ENCODE measurements at places on chromosomes 1 and 21.

DNA sequence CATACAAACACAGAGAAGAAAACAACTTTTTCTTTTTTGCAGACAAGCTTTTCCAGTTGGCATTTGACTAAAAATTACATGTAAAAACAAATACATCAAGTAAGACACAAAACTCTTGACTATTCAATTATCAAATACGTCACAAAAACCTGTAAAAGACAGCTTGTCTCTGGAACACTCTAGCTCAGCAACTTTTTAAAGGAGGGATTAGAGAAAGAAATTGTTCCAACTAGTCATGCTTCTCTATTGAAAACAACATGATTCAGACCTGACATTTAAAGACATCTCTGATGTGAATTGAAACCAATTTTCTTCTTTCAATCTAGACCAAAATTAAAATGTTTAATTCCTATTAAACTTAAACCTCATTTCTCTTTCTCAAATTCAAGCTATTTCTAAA, 30.3 kb downstream of the SMYD3 start:
- DNase-seq: no peak

DNA sequence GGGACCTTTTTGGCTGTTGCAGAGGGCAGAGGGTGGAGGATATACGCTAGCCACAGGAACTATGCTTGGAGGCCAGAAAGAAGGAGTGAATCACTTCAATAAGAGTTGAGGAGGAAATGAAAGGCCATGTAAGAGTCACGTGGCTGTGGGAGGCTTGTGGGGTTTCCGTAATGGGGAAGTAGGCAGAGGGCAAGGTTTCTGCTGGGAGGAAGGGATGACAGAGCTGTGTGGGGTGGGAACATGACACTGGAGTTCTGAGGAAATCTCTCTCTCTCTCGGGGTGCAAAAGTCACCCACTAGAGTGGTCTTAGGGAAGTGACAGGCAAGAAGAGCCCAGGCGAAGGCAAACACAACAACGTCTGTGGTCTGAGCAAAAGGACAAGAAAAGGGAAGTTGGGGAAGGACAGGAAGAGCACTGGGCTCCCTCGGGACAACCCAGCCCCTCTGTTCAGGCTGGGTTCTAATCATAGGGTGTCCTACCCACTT, 3.9 kb upstream of the CD1C start:
- DNase-seq: no peak

DNA sequence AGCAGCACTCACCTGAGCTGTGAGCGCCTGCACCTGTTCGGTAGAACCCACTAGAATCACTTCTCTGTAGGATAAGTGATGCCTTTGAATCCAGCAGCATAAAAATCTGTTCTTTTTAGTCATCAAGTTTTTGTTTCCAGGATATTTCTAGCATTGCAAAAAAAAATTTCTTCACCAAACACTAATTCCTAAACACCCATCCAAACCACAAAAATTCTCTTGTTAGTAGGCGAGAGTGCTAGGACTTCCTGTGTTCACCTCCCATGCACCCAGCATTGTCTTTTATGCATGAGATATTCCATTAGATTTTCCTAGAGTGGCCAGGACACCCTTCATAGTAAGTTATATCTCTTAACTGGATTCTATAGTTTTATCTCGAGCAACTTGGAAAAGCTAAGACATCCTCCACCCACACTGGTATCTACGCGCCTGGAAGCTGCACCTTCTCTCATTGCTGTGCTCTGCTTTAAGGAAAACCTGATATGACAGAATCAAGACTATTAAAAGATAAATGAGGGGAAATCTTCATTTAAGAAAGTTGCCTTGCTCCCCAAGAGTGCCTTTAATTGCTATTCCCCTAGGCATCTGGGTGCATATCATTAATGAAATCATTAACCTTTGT, 12.3 kb downstream of the SERTAD4 start:
- no peak for DNase-seq

DNA sequence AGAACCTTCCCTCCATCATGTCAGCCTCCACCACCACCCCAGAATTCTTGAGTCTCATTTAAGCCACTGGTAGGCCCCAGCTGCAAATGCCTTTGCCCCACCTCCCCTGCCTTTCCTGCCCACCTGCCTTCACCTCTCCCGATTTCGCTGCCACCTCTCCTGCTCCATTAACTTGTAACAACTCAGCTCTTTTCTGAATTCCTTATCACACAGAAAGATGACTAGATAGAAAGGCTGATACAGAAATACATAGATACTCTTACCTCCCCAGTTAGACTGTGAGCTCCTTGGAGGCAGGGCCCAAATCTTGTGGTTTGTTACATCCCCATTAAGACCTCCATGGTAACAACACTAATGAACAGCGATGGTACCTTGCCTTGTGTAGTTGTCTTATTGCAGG, 69.5 kb downstream of the ATP5PO start:
- DNase-seq: no peak

- DNase-seq: no peak
Observed at GRCh38 chr1:117046781-117047180, 13.3 kb upstream of the TTF2 start.

DNA sequence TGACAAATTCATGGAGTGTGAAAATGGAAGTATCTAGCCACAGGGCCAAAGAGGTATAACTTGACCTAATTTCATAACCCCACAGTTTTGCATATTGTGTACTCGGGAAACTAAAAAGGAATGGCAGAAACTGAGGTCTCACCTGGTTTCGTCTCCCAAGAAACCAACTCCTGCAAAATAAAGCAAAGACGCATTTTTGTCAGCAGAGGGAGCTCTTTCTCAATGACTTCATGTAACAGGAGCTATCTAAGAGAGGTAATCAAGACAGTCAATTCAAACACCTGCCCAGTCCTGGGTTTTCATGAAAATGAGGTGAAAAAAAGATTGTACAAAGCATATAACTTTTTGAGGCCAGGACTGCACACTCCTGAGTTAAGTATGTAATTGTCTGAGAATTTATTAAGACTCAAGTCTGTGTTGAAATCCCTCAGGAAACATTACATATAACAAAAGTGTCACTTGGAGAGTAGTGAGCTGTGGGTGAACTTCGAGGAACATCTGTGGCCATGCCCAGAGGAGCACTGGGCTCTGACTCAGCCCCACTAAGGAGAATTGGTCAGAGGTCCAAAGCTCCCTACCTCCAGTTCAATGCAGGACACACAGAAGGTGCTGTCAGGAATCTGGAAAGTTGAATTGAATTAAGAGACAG, 17.6 kb downstream of the FCRL4 start:
- no peak for DNase-seq

GRCh38 chr1:27166351-27166802, 11.5 kb upstream of the SLC9A1 start:
- DNase-seq: no peak

GRCh38 chr1:174262349-174263241, 103.3 kb downstream of the RABGAP1L start:
- DNase-seq: peak; percentile 68

- no peak for DNase-seq
Observed at GRCh38 chr1:45230537-45230936, 24.1 kb upstream of the ZSWIM5 start.

GRCh38 chr1:221227872-221228337, 348.7 kb downstream of the HLX start:
- no peak for DNase-seq

- no peak for DNase-seq
Observed at GRCh38 chr1:191320062-191320461, 838.2 kb upstream of the RGS18 start.

DNA sequence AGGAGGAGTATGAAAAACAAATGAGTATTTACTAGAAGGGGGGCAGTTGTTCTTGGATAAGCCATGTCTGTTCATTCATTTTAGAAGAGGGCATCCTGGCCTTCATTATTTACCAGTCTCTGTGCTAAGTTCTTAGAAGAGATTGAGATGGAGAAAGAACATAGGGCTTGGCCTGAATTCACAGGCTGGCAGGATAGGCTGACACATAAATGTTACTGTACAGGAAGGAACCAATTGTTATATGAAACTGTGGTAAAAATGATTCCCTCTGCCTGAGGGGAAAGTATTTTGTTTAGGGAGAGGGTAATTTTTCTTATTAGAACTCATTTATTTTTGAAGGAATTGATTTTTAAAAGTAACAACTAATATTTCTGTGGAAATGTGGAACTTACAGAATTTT, 99.5 kb downstream of the MAN1A2 start:
- no peak for DNase-seq

GRCh38 chr1:6093071-6093470, 47.4 kb downstream of the KCNAB2 start:
- no peak for DNase-seq

- no peak for DNase-seq
Observed at GRCh38 chr1:107840725-107841124, 124.3 kb downstream of the VAV3 start.

DNA sequence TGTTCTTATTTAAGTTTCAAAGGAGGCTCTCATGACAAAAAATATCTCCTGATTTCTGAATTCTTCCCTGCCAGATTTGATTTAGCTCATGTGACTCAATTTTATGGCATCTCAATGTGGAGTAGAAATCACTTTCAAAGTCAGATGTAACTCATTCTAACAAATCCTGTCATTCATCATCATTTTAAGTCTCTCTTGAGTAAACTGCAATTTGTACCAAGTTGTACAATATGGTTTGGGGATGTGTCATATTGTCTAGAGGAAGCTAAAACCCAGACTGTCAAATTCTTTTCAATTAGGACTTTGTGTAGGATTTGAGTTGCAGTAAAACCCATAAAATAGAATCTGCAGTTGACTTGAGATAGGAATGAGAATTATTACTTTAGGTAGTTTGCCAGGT, 2101.0 kb downstream of the NCAM2 start:
- DNase-seq: no peak

DNA sequence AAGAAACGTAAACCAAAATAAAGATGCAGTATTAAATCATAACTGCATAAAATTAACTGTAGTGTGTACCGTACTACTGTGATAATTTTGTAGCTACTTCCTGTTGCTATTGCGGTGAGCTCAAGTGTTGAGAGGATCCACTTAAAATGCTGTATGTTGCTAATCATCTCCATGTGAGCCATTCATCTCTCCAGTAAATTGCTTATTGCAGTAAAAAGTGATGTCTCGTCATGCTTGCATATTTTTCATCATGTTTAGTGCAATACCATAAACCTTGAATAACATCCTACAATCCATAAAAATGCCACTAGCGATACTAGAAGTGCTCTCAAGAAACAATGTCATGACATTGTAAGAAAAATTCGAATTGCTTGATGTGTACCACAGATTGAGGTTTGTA, 66.3 kb downstream of the RAVER2 start:
- DNase-seq: no peak

- DNase-seq: no peak
Observed at GRCh38 chr21:16262091-16262490, 532.3 kb downstream of the USP25 start.

DNA sequence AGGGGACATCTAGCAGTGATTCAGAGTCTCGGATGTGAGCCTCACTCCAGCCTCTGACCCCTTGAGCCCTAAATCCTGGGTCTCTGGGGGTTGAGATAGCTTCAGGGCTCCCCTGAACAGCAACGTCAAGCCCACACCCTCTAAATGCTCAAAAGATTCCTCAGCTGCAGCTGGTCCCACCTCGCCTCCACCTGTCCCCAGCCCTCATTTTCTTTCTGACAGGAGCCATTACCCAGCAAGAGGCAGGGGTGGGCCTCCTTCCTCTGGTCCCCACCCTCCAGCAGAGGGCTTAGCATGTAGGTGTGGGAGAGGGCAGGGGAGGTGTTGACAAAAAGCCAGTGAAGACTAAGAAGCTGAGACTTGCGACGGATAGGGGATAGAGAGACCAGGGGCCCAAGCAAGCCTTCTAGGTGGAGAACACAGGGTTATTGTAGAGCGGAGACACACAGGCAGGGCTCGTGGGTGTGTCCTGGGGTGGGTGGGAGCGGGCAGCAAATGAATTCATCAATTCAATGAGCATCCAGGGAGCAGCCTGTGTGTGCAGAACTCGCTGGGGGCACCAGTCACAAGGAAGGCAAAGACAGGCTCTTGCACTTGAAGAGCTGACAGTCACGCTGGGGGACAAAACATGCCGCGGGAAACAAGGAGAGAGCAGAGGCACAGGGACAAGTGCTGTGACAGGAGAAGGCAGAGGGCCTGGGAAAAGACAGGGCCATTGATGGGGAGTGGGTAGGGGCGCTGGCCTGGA, 48.9 kb upstream of the GOLT1A start:
- no peak for DNase-seq

DNA sequence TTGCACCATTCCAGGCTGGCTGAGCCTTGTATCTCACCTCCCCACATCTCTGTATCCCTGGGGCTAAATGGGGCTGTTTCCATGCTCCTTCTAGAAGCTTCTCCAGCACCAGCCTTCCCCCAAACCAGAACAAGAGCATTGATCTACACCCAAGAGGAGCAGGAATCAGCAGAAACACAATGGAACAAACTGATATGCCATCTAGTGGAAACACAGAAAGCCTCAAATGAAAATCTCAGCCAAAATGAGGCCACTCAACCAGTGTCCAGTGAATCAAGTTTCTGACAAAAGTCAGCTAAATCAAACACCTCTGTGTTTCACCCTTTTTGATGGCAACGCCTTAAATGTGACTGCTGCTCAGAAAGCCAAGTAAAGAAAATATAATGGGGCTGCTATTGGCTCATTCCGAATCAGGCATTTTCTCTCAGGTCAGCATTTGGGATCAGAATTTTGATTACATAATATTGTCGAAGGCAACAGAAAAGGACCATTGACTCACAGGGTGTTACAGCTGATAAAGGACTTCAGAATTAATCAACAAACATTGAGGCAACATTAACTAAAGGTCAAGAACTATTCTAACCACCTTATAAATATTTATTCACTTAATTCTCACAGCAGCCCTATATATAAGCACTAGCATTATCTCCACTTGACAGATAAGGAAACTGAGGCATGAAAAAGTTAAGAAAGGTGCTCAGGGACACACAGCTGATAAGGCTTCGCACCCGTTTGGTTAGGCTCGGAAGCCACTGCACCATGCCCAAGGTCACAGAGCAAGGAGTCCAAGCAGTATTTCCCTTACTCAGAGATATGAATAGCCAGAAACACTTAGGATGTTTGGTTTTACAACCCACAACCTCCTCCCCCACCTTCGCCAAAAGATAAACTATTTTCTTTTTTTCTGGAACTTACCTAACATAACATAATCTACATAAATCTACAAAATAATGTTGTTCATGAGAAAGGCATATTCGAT, 85.8 kb upstream of the KCNJ15 start:
- no peak for DNase-seq

- no peak for DNase-seq
Observed at GRCh38 chr21:42443876-42444744, 40.4 kb downstream of the UBASH3A start.

- DNase-seq: peak; percentile 64
Observed at GRCh38 chr1:60229821-60230220, 156.3 kb upstream of the C1orf87 start.

- no peak for DNase-seq
Observed at GRCh38 chr1:70382682-70383081, 28.2 kb upstream of the ANKRD13C start.

GRCh38 chr1:12539705-12540579, 78.1 kb downstream of the DHRS3 start:
- DNase-seq: no peak
